ENCODE measurements at places on chromosomes 3 and 15.

DNA sequence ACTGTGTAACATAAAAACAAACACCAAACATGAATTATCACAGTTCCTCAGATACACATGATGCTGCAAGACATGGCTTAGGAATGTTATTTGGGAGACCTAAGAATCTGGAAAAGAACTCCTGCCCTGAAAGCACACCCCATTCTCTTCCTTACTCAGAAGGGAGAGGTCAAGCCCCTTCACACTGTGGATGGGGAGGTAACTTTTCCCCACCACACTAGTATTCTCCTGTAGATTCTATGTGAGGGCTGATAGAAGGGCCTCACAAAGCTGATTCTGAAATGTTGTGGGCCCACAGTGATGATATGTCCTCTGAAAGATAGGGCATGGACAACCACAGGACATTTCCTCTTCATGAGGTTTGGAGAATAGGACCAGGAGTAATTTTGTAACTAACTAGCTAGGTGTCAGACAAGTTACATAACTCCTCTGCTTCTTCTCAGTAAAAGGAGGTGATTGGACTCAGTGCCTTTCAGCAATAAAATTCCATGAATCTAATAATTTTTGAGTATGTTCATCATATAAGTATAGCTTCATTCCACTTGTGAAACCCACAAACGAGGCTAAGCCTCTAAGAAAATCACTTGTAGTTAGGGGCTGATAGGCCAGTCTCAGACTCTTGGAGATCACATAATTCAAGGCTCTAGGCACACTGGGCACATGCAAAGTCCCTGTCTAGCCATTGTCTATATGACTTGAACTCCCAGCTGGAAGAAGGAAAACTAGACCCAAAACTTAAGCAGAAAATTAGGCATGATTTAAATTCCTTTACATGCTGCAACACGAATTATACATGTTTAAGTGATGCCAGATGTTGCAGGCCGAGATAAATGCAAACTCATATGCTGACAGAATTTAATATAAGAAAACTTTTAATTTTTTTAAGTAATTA is 7.5 kb downstream of the PTX3 start:
- DNase-seq, result no peak

DNA sequence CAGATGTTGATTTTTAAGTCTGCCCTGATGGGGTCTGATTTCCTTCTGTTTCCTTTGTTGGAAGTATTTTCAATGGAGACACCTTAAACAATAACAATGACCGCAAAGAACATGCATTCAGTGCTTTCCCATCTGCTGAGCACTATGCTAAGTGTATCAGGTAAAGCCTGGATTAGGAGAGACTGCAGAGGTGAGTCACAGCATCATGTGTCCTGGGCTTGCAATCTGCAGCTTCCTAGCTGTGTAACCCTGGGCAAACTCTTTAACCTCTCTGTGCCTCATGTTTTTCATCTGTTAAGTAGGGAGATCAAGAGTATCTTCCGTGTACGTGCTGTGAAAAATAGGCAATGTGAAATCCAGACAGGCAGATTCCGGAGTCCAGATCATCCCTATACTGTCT is 13.3 kb upstream of the CHRNB4 start:
- no peak for DNase-seq

GRCh38 chr15:81400640-81401236 is 26.7 kb upstream of the TMC3 start:
- DNase-seq, result no peak

- DNase-seq, result no peak
Measured at GRCh38 chr3:11186771-11187191, 32.5 kb downstream of the HRH1 start.

DNA sequence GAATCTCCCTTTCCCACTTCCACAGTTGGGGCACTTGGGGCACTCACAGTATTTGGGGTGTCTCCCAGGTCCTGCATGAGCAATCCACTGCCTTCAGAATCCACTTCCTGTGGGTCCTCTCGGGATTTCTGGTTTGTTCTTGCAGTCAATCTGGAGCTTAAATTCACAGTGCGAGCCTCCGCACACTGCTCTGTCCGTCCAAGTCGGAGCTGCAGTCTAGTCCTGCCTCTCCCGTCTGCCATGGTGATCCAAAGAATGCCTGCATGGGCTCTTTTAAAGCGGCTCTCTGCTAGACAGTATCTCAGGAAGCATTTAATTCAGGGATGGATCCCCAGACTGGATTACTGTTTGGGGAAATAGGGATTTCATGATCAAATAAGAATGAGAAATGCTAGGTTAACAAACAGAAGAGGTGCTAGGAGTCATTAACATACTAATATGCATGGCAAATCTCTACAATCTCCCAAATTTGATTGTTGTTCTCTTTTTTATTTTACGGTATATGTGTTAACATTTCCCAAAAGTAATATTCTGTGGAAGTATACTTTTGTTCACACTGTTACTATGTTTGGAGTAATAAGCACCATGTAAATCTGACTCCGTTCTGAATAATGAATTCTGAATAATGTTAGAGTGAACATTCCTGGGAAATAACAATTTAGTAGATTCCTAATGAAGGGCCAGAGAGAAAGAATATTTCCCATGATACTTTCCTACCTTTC is 142.5 kb downstream of the HCN4 start:
- DNase-seq, result no peak

All from stimulated activated CD4-positive, alpha-beta T cell treated with anti-CD3 and anti-CD28 coated beads, Interleukin-15, amount 100 ng/mL, for 1 hour (primary cell).